ENCODE measurements at places on chromosomes 6 and 20.

GRCh38 chr20:37077009-37077408 is 18.8 kb downstream of the RBL1 start:
- no peak for DNase-seq

DNA sequence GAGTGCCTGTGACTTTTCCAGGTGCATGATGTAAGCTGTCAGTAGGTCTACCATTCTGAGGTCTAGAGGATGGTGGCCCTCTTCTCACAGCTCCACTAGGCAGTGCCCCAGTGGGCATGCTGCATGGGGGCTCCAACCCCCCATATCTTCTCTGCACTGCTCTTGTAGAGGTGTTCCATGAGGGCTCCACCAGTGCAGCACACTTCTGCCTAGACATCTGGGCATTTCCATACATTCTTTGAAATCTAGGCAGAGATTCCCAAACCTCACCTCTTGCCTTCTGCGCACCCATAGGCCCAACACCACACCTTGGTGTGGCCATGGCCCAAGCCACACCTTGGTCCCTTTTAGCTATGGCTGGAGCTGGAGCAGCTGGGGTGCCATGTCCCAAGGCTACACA is 66.3 kb downstream of the VTA1 start:
- no peak for DNase-seq

- DNase-seq: no peak
Measured at GRCh38 chr6:161027385-161027784, 35.8 kb downstream of the MAP3K4 start.

- DNase-seq: no peak
Measured at GRCh38 chr6:70884074-70884983, 72.5 kb downstream of the B3GAT2 start.
